ENCODE measurements at places on chromosomes 3 and 15.

- DNase-seq: no peak
Observed at GRCh38 chr3:42143440-42143839, 52.3 kb downstream of the TRAK1 start.

GRCh38 chr15:29208836-29209235 lies 60.8 kb downstream of the NSMCE3 start:
- no peak for DNase-seq

DNA sequence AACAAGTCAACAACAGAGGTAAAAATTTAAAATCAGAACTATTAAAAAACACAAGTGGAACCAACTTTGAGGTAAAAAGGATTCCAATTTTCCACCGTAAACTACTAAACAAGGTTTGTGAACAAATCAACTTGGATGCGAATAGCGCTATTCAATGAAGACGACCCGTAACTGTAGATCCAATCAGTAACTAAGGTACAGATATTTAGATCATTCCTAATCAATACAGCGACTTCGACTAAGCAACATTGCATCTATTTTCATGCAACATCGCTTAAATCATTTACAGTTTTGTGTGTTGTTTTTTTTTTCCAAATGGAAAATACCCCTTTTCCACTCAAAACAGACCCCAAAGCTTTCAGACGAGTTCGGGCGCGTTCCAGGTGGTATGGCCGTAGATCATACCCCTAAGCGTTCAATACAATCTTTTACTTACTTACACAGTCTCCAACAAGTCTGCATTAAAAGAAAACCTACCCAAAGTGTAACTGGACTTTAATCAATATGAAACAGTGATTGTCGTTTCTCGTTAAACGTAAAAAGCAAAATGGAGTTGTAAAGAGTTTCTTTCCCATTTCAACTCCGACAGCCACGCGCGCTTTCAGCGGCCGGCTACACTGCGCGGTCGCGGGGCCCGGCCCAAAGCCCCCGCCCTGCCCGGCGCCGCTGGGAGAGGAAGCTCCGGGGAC lies 786 bp downstream of the RHOA start:
- no peak for DNase-seq

- DNase-seq: no peak
Observed at GRCh38 chr15:101018016-101018415, 98.9 kb downstream of the LRRK1 start.

- no peak for DNase-seq
Observed at GRCh38 chr3:137332297-137332696, 374.5 kb downstream of the IL20RB start.

DNA sequence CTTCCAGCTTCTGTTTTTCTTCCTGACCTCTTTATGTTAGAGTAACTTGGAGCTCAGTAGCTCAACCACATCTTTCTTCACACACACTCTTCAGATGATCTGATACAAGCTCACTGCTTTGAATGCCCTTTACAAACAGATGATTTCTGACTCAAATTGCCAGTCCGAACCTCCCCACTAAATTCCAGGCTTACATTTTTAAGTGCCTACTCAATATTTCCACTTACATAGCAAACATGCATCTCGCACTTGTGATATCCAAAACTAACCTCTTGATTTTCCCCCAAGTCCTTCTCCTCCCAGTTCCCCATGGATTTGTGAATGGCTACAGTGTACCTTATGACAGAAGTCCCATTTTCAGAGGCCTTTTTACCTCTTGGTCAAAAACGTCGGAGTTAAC lies 139.1 kb downstream of the GBE1 start:
- DNase-seq: no peak

GRCh38 chr15:73800662-73801345 lies 47.7 kb upstream of the INSYN1 start:
- no peak for DNase-seq

DNA sequence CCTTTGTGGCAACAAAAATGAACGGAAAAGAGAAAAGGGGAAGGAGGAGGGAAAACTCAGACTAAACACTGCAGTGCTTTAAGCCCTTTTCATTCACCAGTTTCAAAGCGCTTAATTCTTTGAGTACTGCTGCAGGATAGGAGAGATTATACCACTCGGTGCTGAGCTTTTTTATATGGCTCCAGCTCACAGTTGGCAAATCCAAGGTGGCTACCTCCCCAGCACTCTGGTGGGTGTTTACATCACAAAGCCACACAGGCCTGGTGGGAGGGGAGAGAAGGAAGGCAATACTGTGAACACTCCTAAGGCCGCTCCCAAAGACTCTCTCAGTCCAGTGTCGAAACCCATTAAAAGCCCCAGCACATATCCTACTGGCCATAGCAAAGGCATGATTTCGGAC lies 191.4 kb downstream of the STT3B start:
- no peak for DNase-seq
